HFFc6 (cell line): ENCODE measurements at places on chromosomes 3 and 15. TPM values are rescaled to one million over a fixed set of nuclear protein-coding genes. Genes with fewer than 3 reads are reported as not detected.

The MAP3K13 gene
- 19.4 to 20.9 TPM (median 20.8 TPM) in 3 replicates for total RNA-seq

The GOLGA8M gene
- total RNA-seq = 0.29 to 0.48 TPM (median 0.32 TPM) in 3 replicates

DNA sequence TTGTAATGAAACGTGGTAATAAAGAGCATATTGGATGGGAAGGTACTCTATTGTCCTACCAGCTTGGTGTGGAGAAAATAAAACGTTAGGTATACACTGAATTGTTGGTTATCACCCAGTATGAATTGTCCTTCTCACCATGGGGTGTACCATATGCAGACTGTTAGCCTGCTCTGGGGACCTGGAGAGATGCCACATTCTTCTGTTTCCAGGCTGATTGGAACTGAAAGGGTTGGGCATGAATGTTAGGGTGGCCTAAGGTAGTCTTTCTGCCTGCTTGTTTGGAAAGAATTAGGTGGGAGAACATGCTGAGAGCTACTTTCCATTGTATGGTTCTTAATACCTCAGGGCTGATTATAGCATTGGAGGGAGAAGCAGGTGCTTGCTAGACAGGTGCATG, 340.6 kb downstream of the PTPRG start:
- no peak for DNase-seq

DNA sequence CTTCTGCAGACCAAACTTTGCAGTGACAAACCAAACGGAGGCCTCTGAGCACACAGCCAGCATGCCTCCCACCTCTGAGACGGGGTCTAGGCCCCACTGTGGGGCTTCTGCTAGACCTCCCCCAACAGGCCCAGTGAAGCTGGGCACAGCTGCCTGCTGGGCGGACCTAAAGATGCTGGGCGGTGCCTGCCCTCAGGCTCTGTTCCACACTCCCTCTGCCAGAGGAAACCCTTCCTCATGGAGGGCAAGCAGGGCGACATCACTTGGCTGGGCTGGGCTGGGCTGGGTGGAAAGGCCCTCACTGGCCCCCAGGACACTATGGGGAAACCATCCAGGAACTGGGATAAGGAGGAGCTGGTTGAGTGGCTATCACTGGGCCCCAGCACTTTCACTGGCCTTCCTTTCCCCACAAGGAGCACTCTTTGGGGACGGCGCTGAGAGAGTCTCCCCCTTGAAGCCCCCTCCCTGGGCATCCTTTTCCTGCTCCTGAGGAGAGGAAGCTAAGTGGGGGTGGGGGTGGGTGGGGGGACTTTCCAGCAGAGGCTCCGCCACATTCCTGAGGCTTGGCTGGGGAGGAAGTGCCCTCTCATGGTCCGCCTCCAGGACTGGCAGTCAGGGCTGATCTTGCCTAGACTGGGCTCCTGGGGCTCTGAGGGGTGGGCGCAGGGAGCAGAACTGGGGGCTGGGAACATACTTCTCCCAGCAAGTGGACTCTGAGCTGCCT, 98.1 kb upstream of the HACD2 start:
- DNase-seq = no peak
